Suppressor macrophage treated with lipopolysaccharide for 4 hours (primary cell): ENCODE measurements at places on chromosomes 7 and 10.

DNA sequence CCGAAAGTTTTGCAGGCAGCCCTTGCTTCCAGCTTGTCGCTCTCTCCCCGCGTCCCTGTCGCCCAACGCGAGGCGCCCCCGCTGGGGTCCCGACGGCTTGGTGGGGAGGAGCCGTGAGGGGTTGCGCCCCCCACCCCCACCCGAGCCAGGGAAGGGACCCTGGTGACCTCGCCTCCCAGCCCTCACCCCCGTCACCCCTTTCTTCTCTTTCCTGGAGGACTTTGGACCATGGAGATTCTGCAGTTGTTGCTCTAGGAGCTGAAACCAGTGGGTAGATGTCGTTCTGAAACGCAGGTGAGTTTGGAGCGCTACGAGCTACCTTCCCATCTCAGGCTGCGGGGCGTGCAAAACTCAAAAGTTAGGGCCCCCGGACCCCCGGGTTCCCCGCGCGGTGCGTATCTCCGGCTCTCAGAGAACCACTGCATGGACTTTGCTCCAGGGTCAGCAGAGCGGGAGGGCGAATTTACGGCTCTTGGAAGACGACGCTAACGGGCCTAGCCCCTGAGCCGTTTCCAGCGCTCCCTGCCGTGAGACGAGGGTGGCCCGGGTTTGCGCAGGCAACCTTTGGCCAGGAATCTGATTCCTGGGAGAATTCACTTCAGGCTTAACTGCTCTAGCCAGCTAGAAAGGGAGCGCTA, 684 bp upstream of the ATXN7L1 start:
- no peak for DNase-seq

GRCh38 chr10:6279540-6280267, 77.0 kb downstream of the PFKFB3 start:
- DNase-seq, result no peak

DNA sequence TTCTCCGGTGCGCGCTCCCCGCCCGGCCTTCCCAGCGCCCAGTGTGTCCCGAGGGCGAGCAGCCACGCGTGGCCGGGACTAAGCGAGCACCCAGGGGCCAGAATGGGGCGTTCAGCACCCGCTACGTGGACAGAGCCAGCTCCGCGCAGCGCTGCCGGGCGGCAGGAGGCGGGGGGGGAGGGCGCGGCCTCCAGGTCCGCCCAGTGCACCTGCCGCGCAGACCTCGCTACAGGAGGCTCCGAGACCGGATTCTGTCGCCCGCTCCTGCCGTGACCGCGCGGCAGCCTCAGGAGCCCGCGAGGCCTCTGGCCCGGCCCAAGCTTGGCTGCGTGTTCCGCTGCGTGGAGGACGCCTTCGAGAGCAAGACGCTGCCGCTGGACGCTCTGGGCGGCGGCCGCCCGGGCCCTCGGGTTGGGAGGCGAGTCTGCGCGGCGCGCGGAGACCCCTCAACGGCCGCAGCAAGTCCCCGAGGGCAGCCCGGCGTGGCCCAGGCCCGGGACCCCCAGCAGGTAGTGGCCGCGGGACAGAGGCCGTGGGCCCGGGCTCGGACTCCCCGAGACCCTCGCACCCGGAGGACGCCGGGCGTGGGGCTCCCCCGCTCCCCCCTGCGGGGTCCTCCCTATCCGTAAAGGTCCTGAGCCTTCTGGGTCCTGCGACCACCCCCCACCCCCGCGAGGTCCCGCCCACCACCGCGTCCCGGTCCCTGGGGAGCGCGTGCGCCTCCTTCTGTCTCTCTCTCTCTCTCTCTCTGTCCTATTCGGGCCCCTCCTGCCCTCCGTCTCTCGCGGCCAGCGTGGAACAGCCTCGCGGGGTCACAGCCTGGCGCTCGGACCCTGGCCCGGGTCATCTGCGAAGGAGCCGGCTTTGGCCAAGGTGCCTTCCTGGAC, 904 bp upstream of the DPYSL4 start:
- peak; percentile 27 for DNase-seq

GRCh38 chr10:19097151-19097550, 48.5 kb downstream of the MALRD1 start:
- DNase-seq, result no peak

GRCh38 chr10:77546042-77546441, 91.6 kb downstream of the KCNMA1 start:
- DNase-seq, result no peak

DNA sequence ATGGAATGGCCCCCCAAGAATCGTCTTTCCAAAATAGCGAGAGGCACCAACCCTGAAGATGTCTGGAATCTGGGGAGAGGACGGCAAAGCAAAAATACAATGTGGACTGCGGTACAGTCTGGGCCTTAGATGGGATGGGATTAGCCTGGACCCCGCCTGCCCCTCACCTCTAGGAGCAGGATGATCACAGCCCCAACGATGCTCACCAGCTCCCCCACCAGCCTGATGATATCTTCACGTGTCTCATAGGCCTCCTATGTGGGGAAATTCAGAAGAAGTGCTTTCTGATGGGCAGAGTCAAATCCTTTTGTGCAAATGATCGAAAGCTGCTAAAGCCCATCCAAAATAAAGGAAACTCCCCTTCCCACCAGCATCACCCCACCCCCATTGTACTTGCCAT, 18.2 kb downstream of the TRPV5 start:
- DNase-seq, result no peak

- DNase-seq, result no peak
These were observed 57.2 kb downstream of the ITIH5 start for GRCh38 chr10:7609556-7609955.

DNA sequence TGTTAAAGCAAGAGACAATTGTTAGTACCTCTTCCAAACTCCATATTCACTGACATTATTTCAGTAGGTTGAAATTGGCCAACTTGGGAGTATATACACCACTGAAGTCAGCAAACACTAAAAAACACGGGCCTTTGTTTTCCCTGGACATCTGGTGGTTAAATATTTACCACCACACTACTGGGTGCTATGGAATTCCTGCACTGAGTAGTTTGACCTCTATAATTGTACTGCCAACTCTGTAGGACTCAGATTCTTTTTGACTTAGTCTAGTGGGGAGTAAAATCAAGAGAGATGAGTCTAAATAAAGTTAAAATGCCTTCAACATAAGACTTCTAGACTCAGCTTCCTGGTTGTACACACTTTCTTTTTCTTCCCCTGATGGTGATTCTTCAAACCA, 41.3 kb upstream of the TES start:
- DNase-seq, result no peak

DNA sequence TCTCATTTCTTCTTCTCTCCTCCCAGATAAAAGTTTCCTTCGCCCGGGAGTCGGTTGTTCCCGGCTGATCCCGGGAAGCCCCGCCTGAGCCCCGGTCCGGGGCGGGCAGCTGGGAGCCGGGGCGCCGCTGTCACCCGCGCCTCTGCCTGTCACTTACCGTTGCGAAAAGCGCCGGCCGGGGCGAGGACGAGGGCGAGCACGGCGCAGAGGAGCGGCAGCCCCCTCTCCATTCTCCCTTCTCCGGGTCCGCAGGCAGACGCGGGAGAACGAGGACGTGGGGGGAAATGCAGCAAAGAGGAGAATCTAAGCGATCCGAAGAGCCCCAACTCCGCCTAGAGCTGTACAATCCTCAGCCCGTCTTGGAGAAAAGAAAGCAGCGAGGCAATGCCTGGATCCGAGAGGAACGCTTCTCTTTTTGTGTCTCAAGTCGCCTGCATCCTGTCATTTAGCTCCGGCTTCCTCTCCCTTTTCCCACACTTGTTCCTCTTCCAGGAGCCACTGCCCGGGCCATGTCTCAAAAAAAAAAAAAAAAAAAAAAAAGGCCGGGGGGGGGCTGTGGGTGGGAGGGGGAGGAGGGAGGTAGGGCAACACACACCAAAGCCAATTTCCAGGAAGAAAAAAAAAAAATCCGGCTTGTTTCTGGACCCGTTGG, at the start of gene NRP1:
Gene NRP1 (minus strand): TSS at position 515 of the 652 bp plus-strand sequence. CDS start 285 bp downstream, at position 230.
- DNase-seq, result peak; percentile 85
